ENCODE measurements at places on chromosomes 3 and 15.

DNA sequence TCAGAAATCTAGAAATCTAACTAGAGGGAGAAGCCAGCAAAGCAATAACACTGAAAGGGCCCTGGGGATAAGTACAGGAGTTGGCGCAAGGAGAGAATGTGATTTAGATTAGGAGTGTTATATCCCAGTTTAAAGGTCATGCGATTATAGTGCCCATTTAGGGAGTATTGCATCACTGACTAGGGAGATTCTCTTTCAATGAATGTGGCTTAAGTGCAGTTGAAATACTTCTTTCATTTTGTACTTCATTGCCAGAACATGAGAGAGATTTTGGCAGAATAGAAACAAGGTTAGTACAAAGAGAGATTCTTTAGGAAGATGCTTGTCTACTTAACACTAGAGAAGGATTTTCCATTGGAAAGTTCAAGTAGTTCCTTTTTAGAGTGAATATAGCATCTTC is 13.9 kb downstream of the ROBO2 start:
- DNase-seq, result no peak

DNA sequence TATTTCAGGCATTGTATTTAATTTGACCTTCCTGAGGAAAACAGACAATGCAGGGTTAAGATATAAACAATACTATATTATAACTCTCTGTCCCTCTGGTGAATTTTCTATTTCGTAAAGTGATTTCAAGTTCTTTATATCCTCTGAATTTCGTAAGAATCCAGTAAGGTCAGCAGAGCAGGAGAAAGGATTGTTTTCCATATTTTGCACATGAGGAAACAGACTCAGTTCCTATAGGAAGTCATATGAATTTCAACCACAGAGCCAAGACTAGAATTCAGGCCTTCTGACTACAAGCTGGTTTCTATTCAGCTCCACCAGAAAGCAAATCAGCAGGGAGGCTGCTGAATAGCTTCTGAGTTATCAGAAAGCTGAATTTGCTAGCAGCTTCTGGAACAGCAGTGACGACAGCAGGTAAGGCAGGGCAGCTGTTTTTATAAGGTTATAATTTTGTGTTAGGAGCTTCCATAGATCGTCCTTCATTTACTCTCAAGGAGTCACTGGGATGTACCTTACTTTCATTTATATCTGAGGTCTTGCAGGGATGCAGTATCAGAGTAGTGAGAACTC is 11.1 kb upstream of the PLAAT1 start:
- DNase-seq, result no peak

DNA sequence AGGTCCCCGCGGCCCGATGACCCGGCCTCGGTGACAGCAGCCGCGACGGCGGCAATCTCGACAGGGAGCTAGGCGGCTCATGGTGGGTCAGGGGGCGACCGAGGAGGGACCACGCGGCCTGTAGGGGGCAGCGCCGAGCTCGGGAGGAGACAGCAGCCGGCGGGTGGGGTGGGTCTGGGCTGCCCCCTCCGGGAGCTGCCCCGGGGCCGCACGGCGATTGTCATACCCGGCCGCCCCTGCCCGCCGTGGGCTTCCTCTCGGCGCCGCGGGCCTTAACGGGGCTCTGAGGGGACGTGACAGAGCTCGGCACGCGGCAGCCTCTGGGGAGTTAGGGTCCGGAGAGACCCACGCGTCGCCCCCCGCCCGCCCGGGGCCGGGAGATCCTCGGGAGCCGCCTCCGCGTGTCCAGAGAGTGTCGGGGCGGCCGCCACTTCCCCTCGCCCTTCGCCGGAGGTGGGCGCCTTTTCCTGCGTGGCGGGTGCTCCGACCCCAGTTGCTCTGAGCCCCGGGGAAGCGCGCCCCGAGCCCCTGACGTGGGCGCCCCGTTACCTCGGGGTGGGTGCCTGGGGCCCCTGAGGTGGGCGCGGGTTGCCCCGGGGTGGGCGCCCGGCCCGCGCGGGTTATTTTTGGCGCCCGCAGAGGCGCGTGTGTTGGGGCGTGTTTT is 539 bp upstream of the PLCL2 start:
- DNase-seq, result peak; percentile 52

DNA sequence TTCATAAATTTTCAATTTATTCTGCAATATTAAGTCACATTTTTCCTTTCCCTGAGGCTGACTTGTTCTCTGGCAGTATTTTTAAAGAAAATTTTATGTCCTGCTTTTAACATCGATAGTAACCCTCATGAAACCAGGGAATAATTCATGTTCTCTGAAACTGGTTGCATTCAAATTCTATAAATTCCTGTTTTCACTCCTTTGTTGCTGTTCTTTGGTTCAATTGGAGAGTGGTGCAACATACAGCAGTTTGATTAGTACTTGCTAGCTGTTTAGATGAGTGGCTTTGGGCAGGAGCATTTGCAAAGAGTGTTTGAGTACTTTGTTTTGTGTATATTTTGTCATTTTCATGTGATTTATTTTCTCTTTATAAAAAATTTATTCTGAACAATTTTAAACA is 19.2 kb downstream of the ZIC1 start:
- no peak for DNase-seq

- no peak for DNase-seq
Observed at GRCh38 chr15:98043160-98044014, 82.9 kb downstream of the ARRDC4 start.

GRCh38 chr3:114464548-114464947 is 170.7 kb downstream of the TIGIT start:
- DNase-seq, result no peak

GRCh38 chr3:130635978-130636377 is 110.7 kb downstream of the PIK3R4 start:
- DNase-seq, result no peak

GRCh38 chr3:183825456-183826161 is at the start of gene MAP6D1:
Gene MAP6D1, minus strand, starts transcription at chr3:183825577. Its CDS starts 30 bp downstream, at chr3:183825547.
- peak; percentile 17 for DNase-seq

GRCh38 chr3:133506215-133506901 is 67.1 kb upstream of the CDV3 start:
- no peak for DNase-seq

DNA sequence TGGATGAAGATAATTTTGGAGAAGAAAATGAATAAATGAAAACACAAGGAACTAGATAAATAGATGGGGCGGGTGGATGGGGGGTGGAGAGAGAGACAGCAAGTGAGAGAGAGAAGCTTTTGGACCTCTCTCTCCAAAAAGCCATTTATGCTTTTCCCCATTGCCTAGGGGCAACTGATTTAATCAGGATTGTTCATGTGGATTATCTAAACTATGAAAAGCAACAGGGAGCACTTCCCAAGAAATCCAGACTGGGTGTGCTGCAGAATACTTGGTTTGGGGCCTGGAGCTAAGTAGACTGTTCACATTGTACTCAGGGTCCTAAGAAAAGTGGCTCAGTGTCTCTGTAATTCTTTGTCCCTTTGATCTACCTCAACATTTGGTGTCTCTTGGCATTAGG is 367.0 kb downstream of the TIGIT start:
- DNase-seq, result no peak

GRCh38 chr3:103513003-103513402 is 1078.2 kb downstream of the ZPLD1 start:
- DNase-seq, result no peak

DNA sequence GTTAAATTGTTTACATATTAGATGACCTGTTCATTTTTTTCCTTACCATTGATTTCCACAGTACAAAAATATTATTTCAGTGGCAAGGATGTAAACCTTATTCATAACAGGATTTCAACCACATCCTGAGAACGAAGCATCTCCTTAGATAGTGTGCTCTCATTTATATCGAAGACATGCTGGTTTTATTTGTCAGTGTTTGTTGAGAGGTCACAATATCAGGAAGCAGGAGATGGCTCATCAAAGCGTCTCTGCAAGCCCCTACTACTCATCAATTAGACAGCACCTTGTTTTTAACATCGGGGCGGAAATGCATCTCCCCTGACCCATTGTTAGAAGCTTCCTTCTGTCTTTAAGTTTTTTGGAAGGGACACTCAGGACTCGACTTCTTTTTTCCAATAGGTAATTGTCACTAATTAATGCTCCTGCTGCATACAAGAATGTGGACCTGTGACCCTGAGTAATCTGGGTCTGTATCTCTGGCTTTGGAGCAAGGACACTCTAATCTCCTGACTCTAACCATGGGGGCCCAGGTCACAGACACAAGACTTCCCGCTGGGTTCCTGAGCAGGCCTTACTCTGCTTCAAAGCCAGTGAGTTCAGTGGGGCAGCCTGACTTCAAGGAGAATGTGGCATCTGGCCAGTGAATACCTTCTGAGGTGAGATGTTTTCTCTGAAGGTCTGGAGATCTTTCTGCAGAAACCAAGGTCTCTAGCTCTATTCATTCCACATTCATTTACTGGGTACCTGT is 50.3 kb downstream of the MECOM start:
- no peak for DNase-seq

DNA sequence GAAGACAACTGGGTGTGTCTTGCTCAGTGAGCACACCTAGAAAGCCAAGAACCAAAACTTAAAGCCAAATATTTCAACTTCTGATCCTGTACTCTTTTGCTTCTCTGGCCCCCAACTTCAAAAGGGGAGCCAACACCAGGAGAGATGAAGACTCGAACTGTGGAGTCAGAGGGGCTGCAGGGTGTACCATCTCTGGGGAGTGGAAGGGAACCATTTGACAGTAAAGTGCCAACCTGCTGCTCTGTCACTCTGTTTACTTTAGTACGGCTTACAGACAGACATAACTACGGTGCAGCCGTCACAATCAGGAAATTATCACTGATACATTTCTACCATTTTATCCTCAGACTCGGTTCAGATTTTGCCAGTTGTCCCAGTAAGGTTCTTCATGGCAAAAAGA is 1.6 kb downstream of the FBXO22 start:
- no peak for DNase-seq
